ENCODE measurements at places on chromosomes 4 and X.

DNA sequence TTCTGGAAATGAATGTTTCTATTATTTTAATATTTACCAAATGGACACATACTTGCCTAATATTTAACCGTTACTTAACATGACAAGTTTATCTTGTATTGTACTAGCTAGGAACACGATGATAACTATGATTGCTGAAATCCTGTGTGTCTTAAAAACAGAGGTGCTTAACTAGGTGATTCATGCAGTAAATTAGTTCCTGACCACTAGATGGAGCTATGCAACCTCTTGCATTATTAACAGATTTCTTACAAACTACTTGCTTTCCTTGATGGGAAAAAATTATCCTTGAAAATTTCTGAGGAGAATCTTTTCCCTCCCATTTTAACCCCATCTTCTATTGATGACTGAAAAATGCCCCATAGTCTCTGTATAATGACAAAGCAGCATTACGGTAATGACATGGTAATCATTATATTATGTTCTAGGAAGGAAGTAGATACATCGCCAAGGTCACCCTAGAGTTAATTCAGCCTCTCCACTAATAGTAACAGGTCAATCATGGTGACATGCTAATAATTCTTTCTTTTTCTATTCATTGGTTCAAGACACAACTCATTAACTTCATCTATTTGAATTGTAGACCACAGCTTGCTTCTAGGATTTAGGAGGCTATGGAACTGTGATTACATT is 844.2 kb downstream of the RAPGEF2 start:
- no peak for DNase-seq

GRCh38 chr4:121273191-121273590 is 107.6 kb downstream of the QRFPR start:
- DNase-seq: no peak

GRCh38 chr4:184364100-184364921 is 110.0 kb downstream of the IRF2 start:
- DNase-seq: no peak

DNA sequence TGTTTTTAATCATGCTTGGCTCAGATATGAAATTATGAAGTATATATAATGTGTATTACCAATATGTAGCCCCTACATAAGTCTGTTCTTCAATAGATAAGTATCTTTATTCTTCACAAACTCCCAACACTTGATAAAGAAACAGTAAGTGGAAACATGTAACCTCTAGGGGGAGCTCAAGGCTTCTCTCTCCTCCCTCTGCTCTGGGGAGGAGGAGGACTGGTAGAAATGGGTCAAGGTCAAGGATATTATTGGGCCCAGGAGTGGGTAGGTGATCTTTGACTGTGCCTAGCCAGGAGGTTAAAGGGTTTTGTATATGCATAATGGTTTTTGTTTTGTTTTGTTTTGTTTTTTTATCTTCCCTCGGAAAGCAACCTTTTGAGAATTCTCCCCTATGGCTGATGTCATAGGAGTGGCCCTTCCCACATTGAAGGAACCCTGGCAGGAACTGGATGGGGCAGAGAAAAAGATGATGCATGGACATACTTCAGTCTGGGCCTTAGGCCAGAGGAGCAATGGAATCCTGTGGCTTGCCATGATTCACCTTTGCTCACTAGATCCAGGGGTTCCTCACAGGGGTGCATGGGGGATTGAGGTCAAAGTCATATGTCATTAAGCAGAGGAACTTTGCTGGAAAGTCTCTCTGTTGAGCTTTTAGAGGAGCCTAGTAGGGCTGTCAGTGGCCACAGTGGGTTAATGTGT is 460.3 kb downstream of the MID1IP1 start:
- DNase-seq: no peak

DNA sequence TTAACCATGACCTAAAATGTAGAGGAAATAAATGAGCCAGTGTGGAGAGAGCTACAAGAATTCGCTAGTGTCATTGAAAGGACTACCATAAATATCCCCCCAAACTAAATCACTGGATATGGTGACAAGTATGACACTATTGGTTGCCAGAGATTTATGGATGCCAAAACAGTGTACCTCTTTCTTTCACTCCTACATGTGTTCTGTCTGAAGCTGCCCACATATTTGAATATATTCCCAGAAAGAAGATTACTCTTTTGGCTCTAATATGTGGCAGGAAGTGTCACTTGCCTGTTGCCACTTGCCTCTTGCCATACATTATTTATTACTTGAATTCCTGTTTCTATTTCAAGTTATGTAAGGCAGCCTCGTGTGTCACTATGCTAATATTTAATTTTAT is 1573.6 kb downstream of the TECRL start:
- no peak for DNase-seq

DNA sequence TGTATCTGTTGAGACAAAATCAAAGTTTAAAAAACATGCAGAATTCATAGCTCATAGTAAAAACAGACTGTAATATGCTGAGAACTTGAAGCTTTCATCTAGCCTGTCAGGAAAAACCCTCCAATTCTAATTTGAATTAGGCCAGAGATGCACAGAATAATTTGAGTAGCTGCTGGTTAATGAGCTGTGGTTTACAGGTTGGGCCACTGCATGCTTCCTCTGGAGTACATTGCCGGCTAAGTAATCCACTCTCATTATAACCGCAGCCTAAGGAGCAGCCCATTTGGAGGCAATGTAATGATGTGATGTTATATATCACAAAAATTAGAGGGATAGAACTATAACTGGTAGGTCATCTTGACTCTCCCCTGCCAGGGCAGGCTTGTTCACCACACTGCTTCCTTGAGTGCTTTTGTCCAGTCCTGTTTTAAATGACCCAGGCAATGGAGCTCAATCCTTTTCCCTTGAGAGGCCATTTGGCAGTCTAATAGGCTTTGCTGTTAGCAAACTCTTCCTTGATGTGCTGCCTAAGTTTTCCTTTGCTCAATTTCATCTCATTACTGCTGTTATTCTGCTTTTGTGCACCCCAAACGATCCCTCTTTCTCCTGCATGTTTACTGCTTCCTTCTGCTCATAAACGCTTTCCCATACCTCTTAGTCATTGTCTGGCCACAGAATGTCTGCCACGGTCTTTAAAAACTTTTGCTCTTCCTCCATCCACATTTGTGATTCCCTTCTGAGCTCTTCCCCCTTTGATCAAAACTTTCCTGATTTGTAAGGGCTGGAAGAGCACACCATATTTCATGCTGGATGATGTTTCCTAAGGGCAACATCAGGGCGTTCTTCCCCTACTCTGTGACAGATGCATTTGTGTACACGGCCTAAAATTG is 230.9 kb downstream of the C4orf33 start:
- DNase-seq: peak; percentile 29
